ENCODE measurements at places on chromosomes 1 and 21.

DNA sequence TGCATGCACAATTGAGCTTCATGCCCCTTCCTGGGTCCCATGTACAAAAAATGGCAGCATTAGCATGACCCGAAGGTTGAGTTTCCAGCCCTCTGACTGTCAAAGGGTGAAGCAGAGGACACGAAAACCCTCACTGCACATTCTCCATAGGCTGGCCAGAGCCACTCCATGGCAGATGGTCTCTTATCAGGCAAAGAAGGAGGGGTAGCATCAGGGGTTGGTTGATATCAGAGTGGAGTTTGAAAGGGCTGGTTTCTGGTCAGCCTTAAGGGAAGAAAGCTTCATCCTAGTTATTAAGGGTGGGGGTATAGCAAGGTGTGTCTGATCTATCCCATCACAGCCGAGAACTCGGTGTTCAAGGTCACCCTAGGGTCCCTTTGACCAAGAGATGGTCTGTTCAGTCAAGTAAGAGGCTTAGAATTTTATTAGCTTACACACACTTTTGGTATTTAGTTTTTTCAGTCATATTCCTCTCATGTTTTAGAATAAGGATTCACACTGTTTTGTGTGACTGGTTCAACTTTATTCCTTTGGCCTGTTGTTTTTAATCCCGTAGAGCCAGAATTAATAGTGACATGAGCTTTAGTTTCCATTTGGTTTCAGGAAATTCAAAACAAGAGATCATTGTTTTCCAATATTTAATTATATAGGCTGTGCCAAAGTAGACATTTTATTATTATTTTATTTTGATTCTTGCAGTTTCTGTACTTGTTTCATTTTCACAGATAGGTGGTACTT is 199.9 kb upstream of the FMN2 start:
- no peak for DNase-seq

GRCh38 chr1:36212782-36213181 is 11.5 kb upstream of the THRAP3 start:
- no peak for DNase-seq

- DNase-seq: no peak
Observed at GRCh38 chr1:24980836-24981630, 51.0 kb upstream of the RUNX3 start.

GRCh38 chr1:93437976-93438605 is 9.8 kb upstream of the FNBP1L start:
- DNase-seq: no peak

GRCh38 chr1:234887016-234887900 is 241.4 kb downstream of the TOMM20 start:
- no peak for DNase-seq

DNA sequence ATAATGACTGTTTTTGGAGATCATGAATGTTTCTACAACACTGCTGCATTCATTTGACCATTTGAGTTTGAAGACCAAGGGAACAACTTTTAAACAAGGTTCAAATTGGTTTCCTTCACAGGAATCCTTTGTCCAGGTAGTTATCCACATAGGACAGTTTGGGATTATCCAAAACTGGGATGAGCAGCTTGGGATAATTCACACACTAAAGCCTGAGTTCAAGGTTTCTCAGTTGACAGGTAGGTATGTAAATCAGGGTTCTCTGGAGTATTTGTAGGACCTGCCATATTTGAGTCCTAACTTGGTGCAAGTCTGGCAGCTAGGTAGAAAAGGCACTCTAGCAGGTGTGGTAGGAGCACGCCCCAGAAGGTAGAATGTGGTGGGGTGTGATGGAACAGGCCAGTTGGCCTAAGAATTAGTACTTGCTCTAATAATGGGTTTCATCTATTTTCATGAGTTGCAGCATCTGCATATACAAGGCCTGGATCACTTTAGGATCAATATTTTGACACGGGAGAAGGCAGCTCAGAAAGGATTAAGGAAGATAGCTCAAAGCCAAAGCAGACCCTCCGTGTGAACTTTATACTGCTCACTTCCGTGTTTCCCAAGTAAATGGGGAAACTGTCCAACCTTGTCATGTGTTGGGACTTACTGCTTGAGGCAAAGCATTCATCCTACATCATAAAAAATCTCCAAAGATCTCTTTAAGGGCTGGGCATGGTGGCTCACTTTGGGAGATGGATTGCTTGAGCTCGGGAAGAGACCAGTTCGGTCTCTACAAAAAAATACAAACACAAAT is 14.1 kb upstream of the RAB42 start:
- DNase-seq: no peak

DNA sequence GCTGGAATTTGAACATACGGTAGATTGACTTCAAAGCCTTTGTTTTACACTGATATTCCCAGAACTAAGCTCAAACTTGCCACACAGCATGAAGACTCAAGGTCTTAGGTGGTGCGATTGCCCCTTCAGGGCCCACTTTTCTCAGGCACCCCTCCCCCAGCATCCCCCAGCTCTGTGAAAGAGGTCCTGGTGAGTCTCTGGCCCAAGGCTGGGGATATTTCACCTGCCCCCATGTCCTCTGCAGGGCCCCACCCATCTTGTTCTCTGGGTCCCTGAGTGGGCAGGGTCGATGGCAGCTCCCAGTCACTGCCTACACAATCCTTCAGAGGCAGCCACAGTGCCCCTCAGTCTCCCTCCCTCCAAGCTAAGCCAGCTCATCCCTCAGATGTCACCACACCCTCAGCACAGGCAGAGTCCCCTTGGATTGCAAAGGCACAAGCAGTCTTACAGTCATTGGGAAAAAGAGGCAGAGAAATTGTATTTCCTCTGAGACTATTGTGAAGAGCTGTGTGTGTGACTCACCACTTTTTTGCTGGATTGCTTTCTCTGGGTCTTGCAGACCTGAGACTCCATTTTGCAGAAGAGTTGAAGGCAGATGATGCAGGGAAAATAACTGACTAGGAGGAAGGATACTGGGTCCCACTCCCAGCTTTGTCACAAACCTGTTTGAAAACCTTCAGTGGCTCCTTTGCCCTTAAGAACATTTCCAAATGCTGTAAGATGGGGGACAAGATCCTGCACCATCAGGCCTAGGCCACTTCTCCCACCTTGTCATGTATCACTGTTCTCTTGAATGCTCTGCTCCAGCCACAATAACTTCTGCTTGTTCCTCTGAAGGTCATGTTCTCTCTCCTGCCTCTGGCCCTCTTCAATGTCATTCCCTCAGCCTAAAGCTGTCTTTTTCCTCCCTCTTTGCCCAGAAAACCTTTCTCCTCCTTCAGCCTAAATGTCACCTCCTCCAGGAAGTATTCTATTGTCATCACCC is 119.1 kb upstream of the GRIK3 start:
- DNase-seq: no peak

Data from cortex of kidney (tissue), 1 donor.